ENCODE measurements at places on chromosomes 13 and 19.

DNA sequence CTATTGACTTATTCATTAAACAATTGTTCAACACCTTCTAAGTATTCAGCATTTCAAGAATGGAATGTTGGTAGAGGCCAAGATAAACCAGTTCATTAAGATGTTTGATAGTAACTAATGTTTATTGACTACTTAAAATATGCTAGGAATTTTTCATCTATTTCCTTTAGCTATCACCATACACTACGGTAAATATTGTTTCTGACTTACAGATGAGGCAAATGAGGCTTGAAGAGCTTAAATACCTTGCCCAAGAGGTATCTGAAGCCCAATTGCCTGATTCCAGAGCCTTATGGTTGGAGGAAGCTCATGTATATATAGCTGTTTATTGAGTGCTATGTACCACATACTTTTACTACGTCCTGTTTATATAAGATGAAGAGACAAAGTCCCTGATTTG is 286.2 kb downstream of the NDFIP2 start:
- no peaks in the 10 kb centered on the region for H3K4me1 ChIP-seq
- no peak overlapping the region for H3K27ac ChIP-seq
- DNase-seq = no peak
- no peaks in the 10 kb centered on the region for H3K36me3 ChIP-seq
- H3K4me3 ChIP-seq = no peak overlapping the region

DNA sequence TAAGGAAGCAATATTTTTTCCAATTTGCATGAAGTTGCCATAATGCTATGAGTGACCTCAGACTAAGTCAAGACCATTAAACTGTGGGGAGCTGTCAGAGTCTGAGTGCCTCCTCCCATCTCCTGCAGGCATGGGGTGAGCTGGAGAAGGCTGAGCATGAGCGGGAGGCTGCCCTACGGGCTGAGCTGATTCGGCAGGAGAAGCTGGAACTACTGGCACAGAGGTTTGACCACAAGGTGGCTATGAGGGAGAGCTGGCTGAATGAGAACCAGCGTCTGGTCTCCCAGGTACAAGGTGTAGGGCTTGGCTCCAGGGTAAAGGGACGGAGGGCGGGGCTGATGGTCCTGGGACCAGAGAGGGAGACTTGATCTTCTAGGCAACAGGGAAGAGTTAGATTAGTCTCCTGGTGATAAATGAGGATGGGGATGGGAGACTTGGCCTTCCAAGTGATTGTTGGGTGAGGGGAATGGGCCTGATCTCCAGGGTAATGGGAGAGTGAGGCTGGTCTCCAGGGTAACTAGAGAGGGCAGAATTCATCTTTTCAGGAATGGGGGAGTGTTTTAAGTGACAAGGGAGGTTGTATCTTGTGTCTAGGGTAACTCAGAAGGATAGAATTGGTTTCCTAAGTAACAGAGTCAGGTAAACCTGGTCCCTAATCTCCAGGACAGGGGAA is 36.0 kb downstream of the SPTBN4 start:
- H3K36me3 ChIP-seq = no peaks in the 10 kb centered on the region
- H3K4me1 ChIP-seq = no peaks in the 10 kb centered on the region
- H3K27ac ChIP-seq = no peak overlapping the region
- no peak overlapping the region for H3K4me3 ChIP-seq
- no peak for DNase-seq
- no peaks in the 10 kb centered on the region for H3K27me3 ChIP-seq

- no peaks in the 10 kb centered on the region for H3K36me3 ChIP-seq
- H3K4me3 ChIP-seq = no peak overlapping the region
- H3K4me1 ChIP-seq = peaks cover 23% of the 10 kb centered on the region
- DNase-seq = peak; percentile 41
- H3K27me3 ChIP-seq = no peaks in the 10 kb centered on the region
- H3K27ac ChIP-seq = no peak overlapping the region
Measured at GRCh38 chr19:42420055-42420544, 7.1 kb downstream of the LIPE start.

DNA sequence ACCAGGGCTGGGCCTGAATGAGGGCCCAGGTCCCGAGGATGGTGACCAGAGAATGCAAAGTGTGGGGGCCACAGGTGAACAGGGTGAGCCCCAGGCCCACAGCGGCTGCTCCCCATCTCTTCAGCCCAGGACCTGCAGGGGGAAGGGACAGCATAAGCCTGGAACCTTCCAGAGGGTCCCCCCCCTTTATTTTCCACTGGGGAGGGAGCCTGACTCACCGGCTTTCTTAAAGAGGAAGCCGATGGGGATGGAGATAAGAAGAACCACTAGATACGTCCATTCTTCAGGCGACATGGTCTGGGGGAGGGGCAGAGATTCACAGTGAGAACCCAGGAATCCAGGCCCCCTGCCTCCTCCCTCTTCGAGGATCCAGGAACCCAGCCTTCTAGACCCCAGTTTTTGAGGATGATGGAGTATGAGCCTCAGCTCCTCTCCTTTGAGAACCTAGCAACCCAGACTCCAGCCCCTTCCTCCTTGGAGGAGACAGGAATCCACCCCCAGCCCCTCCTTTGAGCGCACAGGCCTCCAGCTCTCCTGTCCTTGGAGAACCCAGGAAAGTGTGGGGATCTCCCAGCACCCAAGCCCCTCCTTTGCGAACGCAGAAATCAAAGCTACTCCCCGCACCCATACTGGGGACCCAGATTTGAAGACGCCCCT is 1.0 kb downstream of the MBOAT7 start:
- no peaks in the 10 kb centered on the region for H3K27me3 ChIP-seq
- peaks cover 44% of the 10 kb centered on the region for H3K36me3 ChIP-seq
- H3K27ac ChIP-seq = peak overlapping the region; percentile 98
- peaks cover 46% of the 10 kb centered on the region for H3K4me1 ChIP-seq
- H3K4me3 ChIP-seq = peak overlapping the region; percentile 63

DNA sequence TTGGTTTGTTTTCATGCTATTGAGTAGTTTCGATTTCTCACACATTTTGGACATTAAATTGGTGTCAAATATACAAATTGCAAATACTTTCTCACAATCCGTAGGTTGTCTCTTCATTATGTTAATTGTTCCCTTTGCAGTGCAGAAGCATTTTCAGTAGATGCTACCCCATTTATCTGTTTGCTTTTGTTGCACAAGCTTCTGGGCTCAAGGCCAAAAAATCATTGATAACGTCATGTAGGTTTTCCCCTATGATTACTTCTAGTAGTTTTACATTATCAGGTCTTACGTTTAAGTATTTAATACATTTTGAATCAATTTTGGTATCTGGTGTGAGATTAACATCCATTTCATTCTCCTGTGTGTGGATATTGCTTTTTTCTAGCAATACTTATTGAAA is 14.0 kb upstream of the ZNF347 start:
- H3K4me1 ChIP-seq = no peaks in the 10 kb centered on the region
- no peak overlapping the region for H3K4me3 ChIP-seq
- DNase-seq = no peak
- H3K27ac ChIP-seq = no peak overlapping the region
- H3K27me3 ChIP-seq = no peaks in the 10 kb centered on the region

- H3K4me1 ChIP-seq = peaks cover 67% of the 10 kb centered on the region
- H3K36me3 ChIP-seq = peaks cover 33% of the 10 kb centered on the region
- peak overlapping the region; percentile 100 for H3K4me3 ChIP-seq
- H3K27me3 ChIP-seq = no peaks in the 10 kb centered on the region
Measured at GRCh38 chr19:53870485-53870844, 2.8 kb downstream of the MYADM start.

Data from CD14-positive monocyte (primary cell).